ENCODE measurements at places on chromosomes 5 and 9.

GRCh38 chr5:132467287-132467984 lies 23.1 kb downstream of the IRF1 start:
- peak overlapping the region; percentile 91 for H3K27ac ChIP-seq
- H3K36me3 ChIP-seq, result peaks cover 48% of the 10 kb centered on the region
- H3K27me3 ChIP-seq, result no peaks in the 10 kb centered on the region
- DNase-seq, result no peak
- H3K4me1 ChIP-seq, result peaks cover 95% of the 10 kb centered on the region

- H3K4me3 ChIP-seq, result no peak overlapping the region
- H3K27me3 ChIP-seq, result no peaks in the 10 kb centered on the region
- H3K4me1 ChIP-seq, result peaks cover 4% of the 10 kb centered on the region
- no peak for DNase-seq
Observed at GRCh38 chr5:71830681-71831539, 111.8 kb downstream of the CARTPT start.

DNA sequence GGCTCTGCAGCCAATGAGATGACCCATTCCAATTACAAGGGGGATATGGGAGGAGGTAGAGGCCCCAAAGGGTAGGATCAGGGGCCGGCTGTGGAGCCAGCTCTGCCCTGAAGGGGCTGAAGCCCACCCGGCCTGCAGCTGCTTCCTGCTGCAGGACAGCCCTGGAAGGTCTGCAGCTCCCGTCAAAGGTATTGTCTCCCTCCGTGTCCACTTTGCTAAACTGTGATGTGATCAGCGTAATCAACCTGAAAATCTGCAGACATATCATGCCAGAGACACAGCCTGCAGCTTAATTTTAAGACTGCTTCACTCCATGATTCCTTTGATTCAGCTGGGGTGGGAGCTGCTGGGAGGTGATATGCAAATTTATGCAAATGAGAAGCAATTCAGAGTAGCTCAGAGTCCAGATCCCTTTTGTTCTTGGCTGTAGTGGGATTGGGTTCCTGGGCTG lies 90.7 kb downstream of the GADD45G start:
- no peak overlapping the region for H3K4me3 ChIP-seq
- H3K27ac ChIP-seq, result no peak overlapping the region
- H3K4me1 ChIP-seq, result peaks cover 63% of the 10 kb centered on the region
- no peak for DNase-seq
- H3K27me3 ChIP-seq, result no peaks in the 10 kb centered on the region

DNA sequence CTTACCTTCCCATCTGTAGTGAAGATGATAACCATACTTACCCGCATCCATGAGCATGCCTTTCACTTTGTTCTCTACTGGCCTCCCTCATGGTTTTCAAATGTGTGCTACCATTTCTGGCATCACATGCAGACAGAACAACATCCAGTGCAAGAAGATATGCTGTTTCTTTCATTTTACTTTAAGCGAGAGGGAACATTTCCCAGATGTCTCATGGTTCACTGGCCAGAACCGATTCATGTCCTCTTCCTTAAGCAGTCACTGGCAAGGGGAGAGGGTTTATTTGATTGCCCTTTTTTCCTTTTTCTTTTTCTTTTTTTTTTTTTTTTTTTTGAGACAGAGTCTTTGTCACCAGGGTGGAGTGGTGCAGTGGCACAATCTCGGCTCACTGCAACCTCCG lies 37.7 kb downstream of the ARRDC3 start:
- peaks cover 5% of the 10 kb centered on the region for H3K36me3 ChIP-seq

- DNase-seq, result no peak
- H3K27ac ChIP-seq, result no peak overlapping the region
- H3K4me3 ChIP-seq, result no peak overlapping the region
- H3K36me3 ChIP-seq, result peaks cover 23% of the 10 kb centered on the region
- H3K27me3 ChIP-seq, result no peaks in the 10 kb centered on the region
Observed at GRCh38 chr5:91386120-91386519, 3.0 kb upstream of the ARRDC3 start.

GRCh38 chr9:36398745-36399144 lies 1.3 kb downstream of the RNF38 start:
- H3K27ac ChIP-seq, result peak overlapping the region; percentile 72
- H3K36me3 ChIP-seq, result peaks cover 27% of the 10 kb centered on the region
- H3K4me3 ChIP-seq, result peak overlapping the region; percentile 66

- H3K4me3 ChIP-seq, result no peak overlapping the region
- no peaks in the 10 kb centered on the region for H3K4me1 ChIP-seq
- no peak for DNase-seq
- H3K27me3 ChIP-seq, result no peaks in the 10 kb centered on the region
- H3K27ac ChIP-seq, result no peak overlapping the region
- H3K36me3 ChIP-seq, result no peaks in the 10 kb centered on the region
Observed at GRCh38 chr5:174872271-174872670, 147.9 kb downstream of the MSX2 start.

- no peak overlapping the region for H3K4me3 ChIP-seq
- no peak overlapping the region for H3K27ac ChIP-seq
- no peak for DNase-seq
- H3K4me1 ChIP-seq, result no peaks in the 10 kb centered on the region
Observed at GRCh38 chr5:104951829-104952228, 1389.2 kb upstream of the NUDT12 start.

- peak overlapping the region; percentile 87 for H3K4me3 ChIP-seq
- peak overlapping the region; percentile 67 for H3K27ac ChIP-seq
- no peaks in the 10 kb centered on the region for H3K36me3 ChIP-seq
- peaks cover 3% of the 10 kb centered on the region for H3K27me3 ChIP-seq
- DNase-seq, result no peak
- peaks cover 30% of the 10 kb centered on the region for H3K4me1 ChIP-seq
Observed at GRCh38 chr5:132295505-132296411, 1.6 kb downstream of the SLC22A4 start.

DNA sequence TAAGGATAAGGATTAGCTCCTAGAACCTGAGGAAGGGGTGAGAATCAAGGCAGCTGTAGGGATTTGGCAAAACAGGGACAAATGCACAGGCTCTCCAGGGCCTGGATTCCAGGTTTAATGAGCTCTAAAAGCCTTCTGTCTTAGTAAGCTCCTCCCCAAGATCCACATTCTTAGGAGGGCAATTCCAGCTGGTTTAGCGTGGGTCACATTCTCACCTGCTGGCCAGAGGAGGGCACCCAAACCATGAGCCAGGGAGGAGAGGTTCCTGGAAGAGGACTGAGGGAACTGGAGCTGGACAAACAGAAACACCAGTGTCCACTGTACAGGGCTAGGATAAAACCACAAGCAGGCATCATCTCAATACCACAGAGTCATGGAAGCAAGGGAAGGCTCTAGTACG lies 480.0 kb downstream of the CCDC171 start:
- no peak overlapping the region for H3K4me3 ChIP-seq
- peaks cover 2% of the 10 kb centered on the region for H3K4me1 ChIP-seq
- H3K36me3 ChIP-seq, result no peaks in the 10 kb centered on the region

GRCh38 chr9:93447655-93448054 lies 3.8 kb upstream of the FAM120A start:
- peaks cover 31% of the 10 kb centered on the region for H3K4me1 ChIP-seq

DNA sequence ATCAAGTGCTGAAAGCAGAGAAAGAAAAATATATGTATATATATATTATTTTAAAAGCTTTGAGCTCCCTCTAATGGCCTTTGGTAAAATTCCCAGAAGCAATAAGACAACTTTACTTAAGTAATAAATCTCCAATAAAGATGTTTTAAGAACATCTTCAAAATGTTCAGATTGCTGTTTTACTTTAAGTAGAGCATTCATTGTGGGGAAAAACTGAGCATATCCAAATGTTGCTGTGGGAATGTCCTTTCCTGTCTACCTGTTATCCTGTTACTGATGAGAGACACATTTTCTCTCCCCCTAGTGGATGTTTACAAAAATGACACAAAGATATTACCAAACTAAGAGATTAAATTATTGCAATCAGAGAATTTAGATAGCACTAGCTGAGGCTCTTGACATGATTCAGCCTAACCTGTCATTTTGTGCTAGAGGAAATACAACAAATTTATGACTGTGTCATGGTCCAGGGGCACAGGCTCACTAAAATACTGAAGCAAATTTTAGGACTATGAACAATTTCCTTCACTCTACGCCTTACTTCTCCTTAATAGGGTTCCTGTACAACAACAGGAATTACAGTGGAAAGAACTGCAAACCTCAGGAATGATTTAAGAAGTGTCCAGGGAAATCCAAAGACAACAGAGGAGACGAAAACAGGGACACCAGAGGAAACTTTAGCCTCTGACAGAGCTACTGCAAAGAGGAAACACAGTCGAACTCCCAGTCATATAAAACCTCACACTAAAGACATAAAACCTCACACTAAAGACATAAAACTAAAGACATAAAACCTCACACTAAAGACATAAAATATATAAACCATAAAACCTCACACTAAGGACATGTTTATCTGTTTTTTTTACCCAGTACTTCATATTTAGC lies 24.3 kb upstream of the PRRC1 start:
- H3K27ac ChIP-seq, result no peak overlapping the region
- H3K4me3 ChIP-seq, result no peak overlapping the region
- DNase-seq, result no peak
- peaks cover 32% of the 10 kb centered on the region for H3K27me3 ChIP-seq

GRCh38 chr9:92535940-92536850 lies at the start of gene ECM2:
Gene ECM2 (minus strand): TSS chr9:92535990. CDS start chr9:92522866, 13,124 bp downstream.
- peaks cover 3% of the 10 kb centered on the region for H3K36me3 ChIP-seq
- no peak within 1 kb of the TSS for H3K27ac ChIP-seq
- no peaks in the 10 kb centered on the region for H3K27me3 ChIP-seq
- no peak for DNase-seq
- H3K4me1 ChIP-seq, result peaks cover 8% of the 10 kb centered on the region

- H3K27ac ChIP-seq, result no peak overlapping the region
- no peak for DNase-seq
- H3K36me3 ChIP-seq, result no peaks in the 10 kb centered on the region
- no peaks in the 10 kb centered on the region for H3K27me3 ChIP-seq
- H3K4me3 ChIP-seq, result no peak overlapping the region
- no peaks in the 10 kb centered on the region for H3K4me1 ChIP-seq
Observed at GRCh38 chr5:3127423-3127911, 376.0 kb upstream of the IRX2 start.

DNA sequence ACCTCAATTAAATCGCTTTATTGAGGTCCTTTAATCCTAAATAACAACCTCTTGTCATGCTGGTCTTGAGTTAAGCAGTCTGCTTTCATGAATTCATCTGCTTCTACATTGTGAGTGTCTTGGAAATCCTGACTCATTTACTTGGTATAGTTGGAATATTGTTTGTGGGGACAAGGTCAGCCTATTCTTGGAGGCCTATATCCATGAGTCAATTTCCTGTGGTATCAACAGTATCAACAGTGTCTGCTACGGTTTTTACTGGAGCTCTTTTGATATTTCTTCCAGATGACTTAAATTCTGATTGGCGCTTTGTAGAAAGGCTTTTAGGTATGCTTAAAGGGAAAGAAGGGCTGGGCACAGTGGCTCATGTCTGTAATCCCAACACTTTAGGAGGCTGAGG lies 71.2 kb upstream of the PARP8 start:
- H3K4me1 ChIP-seq, result peaks cover 58% of the 10 kb centered on the region
- no peaks in the 10 kb centered on the region for H3K27me3 ChIP-seq

GRCh38 chr5:56232538-56232937 lies 592 bp downstream of the ANKRD55 start:
- H3K36me3 ChIP-seq, result no peaks in the 10 kb centered on the region
- H3K27ac ChIP-seq, result no peak overlapping the region
- peaks cover 24% of the 10 kb centered on the region for H3K27me3 ChIP-seq
- H3K4me3 ChIP-seq, result no peak overlapping the region

DNA sequence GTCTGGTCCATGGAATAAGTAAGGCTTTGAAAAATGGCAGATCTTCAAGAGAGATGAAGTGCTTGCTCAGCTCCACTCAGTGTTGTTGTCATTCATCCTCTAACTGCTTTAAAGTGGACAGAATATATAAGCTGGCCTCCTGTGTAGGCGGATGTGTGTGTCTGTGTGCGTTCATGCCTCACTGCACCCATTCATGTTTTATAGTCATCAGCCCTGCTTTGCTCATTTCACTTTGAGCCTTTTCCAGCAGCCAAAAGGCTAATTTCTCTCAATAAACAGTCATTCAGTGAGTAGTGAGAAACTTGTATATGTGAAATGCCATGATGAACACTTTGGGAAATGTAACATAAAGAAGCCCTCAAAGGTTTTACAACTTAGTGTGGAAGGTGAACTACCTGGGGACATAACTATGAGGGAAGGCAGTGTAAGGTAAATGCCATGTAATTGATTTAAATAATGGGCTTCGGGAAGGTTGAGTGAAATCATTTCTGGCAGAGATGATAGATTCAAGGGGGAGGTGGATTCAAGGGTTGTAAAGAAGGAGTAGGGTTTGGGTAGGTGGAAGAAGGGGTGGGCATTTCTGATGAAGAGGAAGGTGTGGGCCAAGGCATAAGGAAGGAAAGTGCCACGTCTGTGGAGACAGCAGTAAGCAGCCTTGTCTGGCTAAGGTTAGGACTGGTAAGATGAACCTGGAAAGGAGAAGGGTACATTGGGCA lies 15.7 kb downstream of the TTC23L start:
- peaks cover 3% of the 10 kb centered on the region for H3K27me3 ChIP-seq
- DNase-seq, result no peak
- no peaks in the 10 kb centered on the region for H3K36me3 ChIP-seq
- no peak overlapping the region for H3K27ac ChIP-seq

- no peaks in the 10 kb centered on the region for H3K27me3 ChIP-seq
- H3K4me3 ChIP-seq, result no peak overlapping the region
- H3K36me3 ChIP-seq, result no peaks in the 10 kb centered on the region
- no peaks in the 10 kb centered on the region for H3K4me1 ChIP-seq
- no peak overlapping the region for H3K27ac ChIP-seq
Observed at GRCh38 chr5:145407300-145408047, 427.7 kb downstream of the PRELID2 start.

GRCh38 chr5:7801891-7802614 lies 48.9 kb downstream of the CFAP90 start:
- no peaks in the 10 kb centered on the region for H3K27me3 ChIP-seq
- no peak for DNase-seq
- H3K4me1 ChIP-seq, result no peaks in the 10 kb centered on the region
- no peak overlapping the region for H3K27ac ChIP-seq
- no peaks in the 10 kb centered on the region for H3K36me3 ChIP-seq

DNA sequence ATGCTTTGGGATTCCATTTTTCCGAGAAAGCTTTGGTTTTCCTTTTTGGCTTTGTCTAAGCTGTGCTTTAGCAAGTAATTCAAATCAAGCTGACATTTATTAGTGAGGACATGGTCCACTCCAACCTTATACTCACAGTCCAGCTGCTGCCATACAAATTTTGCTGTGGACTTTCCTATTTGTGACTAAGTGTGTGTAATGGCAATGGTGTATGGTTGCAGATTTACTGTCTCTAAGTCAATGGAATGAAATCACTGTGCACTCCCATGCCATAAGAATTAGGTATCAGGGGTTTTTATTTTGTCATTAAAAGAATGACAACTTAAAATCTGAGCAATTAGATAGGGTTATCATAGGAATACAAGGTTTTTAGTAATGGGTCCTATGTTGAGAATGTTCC lies 530.0 kb downstream of the CCDC171 start:
- no peaks in the 10 kb centered on the region for H3K4me1 ChIP-seq
- H3K4me3 ChIP-seq, result no peak overlapping the region
- H3K27ac ChIP-seq, result no peak overlapping the region
- no peaks in the 10 kb centered on the region for H3K36me3 ChIP-seq

- H3K27ac ChIP-seq, result no peak overlapping the region
- no peaks in the 10 kb centered on the region for H3K4me1 ChIP-seq
- DNase-seq, result no peak
- no peaks in the 10 kb centered on the region for H3K36me3 ChIP-seq
- H3K4me3 ChIP-seq, result no peak overlapping the region
Observed at GRCh38 chr5:100456615-100457014, 78.6 kb upstream of the FAM174A start.

- DNase-seq, result no peak
- no peak overlapping the region for H3K27ac ChIP-seq
- peaks cover 4% of the 10 kb centered on the region for H3K4me1 ChIP-seq
- no peaks in the 10 kb centered on the region for H3K27me3 ChIP-seq
Observed at GRCh38 chr9:21841133-21841532, 38.7 kb downstream of the MTAP start.
